ENCODE measurements at places on chromosomes 3 and 15.

- DNase-seq: no peak
Measured at GRCh38 chr15:91824256-91824655, 29.3 kb upstream of the SLCO3A1 start.

- DNase-seq: no peak
Measured at GRCh38 chr3:134373271-134374104, 759 bp downstream of the AMOTL2 start.

- no peak for DNase-seq
Measured at GRCh38 chr3:28349469-28350000, 911 bp upstream of the AZI2 start.

GRCh38 chr3:13254028-13254951, 165.8 kb downstream of the NUP210 start:
- DNase-seq: no peak

DNA sequence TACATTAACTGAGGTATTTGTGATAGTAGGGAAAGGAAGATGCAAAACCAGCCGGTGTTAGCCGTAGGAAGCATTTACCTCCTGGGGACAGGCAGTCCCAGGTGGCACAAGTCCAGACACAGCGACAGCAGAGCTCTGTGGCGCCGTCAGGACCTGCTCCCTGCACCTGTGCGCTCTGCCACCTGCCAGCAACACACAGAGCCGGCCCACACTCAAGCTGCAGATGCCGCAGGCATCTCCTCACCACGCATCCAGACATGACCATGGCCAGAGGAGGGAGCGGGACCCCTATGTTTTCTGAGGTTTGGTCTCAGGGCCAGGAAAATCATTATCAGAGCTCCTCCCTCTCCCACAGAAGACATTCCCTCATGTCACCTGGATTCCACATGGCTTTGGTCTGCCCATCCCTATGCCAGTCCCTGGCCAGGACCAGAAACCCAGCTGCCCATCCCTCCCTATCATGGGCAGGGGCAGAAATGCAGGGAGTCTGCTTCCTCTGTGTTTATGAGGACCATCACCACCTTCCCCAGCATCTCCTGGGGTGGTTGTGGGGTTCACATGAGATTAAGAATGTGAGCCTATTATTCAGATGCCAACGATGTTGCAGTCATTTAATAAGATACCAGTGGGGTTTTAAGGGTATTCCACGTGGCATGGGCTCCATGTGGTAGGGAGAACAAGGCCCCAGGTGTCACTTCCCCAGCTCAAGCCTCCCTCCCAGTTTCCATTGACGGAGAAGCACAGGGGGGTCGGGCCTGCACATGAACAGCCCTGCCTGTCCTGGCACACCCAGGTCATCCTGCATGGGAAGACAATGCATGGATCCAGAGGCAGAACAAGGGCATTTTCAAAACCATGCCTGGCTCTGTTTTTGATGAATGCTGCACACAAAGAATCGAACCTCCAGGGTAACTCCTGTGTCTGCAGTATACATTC, 251.1 kb downstream of the OCA2 start:
- DNase-seq: no peak

DNA sequence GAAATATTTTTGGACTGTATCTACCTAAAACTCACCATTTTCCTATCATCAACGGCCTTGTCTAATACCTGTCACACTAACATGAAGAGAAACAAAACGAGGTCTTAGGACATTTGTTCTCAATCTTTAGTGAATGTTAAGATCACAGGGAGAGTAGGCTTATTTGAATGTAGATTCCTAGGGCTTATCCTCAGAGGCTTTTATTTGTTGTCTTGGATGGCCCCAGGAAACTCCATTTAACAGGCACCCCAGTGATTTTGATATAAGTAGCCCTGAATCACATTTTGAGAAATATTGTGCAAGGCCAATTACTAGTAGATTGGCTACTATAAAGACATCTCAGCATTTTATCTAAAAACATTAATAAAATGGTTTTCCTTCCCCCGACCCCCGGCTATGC, 367.4 kb downstream of the GAP43 start:
- no peak for DNase-seq

Measured in stimulated activated CD8-positive, alpha-beta memory T cell treated with anti-CD3 and anti-CD28 coated beads, Interleukin-15, amount 100 ng/mL, for 4 hours (primary cell).